ENCODE measurements at places on chromosomes 16 and 17.

DNA sequence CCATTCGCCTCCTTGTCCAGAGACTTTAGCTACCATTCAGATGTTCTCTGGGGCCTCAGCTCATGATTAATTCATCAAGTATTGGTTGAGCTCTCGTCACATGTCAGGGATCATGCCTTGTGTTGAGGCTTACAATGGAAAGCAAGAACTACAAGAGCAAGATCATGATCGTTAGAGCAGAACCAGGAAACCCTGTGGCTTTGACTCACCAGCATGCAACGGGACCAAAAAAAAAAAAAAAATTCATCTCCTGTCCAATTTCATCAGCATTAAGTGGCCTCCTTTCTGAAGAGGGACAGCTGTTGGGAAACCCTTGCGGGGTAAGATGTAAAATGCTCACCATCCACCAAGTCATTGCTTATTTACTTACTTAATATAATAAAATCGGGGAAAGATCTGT is 12.1 kb upstream of the USP10 start:
- peak; percentile 18 for DNase-seq

- DNase-seq = no peak
Observed at GRCh38 chr17:66950886-66951604, 13.5 kb upstream of the CACNG4 start.

DNA sequence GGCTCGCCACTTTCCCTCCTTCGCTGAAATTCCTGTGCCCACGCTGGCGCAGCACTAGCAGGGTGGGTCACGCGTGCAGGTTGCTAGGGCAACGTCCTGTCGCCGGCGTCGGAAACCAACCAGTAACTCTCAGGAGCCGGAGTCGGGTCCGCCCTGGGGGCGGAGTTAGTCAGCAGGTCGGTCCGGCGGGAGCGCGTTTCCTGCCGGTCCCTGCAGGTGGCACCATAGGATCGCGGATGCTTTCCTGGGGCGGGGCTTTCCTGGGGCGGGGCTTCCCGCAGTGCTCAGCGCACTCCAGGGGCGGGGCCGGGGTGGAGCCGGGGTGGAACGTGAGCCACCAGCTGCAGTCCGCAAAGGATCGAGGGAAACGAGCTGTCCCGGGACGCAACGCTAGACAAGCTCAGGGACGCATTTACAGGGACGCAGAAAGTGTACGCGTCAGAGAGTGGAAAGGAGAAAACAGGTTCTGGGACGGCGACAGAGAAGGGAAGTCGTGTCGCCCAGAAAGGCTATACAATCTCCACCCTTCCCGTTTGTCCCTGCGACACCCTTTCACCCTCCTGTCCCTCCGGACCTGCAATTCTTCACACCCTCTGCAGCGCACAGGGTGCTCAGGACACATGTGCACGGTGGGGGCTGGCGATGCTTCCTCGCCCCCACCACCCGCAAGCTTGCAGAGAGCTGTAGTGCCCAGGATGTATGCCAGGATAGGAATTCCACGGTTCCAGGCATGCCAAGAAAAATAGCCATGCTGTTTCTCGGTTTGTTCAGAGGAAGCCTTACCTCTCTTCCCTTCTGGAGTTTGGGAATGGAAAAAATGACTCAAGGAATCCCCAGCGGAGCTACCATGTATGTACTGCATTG is 12.3 kb downstream of the COPZ2 start:
- peak; percentile 99 for DNase-seq

- no peak for DNase-seq
Observed at GRCh38 chr17:27608328-27609230, 22.4 kb upstream of the LGALS9 start.

DNA sequence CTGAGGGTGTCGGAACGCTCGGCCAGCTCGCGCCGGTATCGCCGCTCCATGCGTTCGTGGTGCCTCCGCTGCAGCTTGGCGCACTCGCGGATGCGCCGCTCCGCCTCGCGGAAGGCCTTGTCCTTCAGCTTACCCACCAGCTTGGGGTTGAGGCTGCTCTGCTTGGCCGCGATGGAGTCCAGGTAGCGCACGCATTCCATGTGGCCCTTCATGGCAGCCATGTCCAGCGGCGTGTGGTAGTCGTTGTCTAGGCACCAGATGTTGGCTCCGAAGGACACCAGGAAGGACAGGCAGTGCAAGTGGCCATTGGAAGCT is 2.8 kb downstream of the USH1G start:
- no peak for DNase-seq

GRCh38 chr16:68286153-68287074 is 22.1 kb downstream of the SLC7A6 start:
- DNase-seq = no peak

DNA sequence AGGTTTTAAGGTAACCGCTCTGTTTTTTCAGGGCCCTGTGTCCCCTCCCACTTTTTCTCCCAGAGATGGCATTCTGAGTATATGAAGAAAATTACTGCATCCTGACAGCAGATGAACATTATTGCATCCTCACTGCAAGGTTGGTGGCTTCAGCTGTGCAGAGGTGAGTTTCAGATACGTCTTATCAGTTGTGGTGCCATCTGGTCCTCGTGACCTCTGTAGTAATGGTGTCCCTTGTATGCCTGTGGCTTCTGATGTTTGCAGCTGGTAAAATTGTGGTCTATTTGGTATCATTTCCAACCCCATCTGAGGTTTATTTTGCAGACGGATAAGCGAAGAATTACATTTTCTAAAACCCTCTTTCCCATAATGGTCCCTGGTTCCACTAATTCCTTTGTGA is 417.0 kb downstream of the HS3ST3B1 start:
- DNase-seq = no peak

- DNase-seq = no peak
Observed at GRCh38 chr17:8894202-8894671, 26.8 kb upstream of the PIK3R6 start.

DNA sequence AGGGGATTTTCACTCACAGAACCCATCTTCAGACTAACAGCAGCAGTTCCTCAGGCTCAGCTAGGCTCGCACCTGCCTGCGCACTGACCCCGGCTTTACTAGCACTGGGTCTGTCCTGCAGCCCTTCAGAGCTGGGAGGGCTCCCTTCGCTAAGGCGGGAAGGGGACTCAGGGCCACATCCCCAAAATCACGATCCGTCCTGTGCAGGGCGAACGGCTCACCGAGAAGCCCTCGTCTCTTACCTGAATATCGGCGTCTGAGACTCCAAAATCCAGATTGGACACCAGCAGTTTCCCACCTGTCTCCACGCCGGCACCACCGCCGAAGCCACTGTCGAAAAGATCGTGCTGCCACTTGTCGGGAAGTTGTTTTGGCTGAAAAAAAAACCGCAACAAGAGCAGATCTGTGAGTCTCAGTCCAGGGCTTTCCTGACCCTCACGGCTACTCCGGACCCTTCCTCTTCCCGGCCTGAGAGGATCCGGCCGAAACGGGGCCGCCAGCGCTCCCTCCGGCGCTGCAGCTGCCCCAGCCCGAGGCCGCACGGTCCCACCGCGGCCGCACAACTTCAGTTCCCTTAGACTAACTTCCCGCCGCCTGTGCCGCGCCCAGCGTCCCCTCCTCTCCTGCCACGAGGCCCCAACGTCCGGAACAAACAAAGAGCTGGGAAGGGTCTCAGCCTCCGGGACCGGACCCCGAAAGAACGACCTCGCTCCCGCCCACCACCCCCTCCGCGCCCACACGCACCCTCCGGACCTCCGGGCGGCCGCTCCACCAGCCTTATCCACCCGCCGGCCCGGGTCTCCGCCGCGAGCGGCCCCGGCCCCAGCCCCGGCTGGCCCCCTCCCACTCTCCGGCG is 711 bp downstream of the ALYREF start:
- no peak for DNase-seq

GRCh38 chr17:8818654-8819330 is 19.6 kb upstream of the MFSD6L start:
- DNase-seq = no peak

DNA sequence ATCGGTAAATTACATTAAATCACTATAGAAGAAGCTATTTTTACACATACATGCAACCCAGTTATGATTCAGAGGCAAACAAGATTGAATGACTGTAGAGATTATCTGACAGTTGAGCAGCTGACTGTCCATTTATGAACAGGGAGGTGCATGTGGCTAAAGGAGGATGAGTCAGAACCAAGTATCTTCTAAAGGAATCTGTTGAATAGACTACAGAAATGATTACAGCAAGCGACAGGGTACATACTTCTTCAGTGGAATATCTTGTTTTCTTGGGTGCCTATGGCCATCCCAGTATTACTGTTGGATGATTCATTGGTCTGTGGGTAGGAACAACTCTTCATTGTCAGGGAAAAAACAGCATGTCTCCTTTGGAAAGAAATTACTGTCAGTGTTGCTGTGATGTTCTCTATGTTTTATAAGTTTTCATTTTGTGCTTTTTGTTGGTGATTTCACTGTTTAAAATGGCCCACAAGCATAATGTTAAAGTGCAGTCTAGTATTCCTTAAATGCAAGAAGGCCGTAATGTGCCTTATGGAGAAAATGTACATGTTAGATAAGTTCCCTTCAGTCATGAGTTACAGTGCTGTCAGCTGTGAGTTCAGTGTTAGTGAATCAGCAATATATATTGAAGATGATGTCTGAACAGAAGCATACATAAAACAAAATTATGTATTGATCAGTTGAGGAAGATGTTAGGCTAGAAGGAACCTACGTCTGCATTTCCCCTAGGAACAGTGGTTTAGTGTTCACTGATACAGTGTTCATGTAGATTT is 27.0 kb downstream of the CBFB start:
- peak; percentile 47 for DNase-seq

DNA sequence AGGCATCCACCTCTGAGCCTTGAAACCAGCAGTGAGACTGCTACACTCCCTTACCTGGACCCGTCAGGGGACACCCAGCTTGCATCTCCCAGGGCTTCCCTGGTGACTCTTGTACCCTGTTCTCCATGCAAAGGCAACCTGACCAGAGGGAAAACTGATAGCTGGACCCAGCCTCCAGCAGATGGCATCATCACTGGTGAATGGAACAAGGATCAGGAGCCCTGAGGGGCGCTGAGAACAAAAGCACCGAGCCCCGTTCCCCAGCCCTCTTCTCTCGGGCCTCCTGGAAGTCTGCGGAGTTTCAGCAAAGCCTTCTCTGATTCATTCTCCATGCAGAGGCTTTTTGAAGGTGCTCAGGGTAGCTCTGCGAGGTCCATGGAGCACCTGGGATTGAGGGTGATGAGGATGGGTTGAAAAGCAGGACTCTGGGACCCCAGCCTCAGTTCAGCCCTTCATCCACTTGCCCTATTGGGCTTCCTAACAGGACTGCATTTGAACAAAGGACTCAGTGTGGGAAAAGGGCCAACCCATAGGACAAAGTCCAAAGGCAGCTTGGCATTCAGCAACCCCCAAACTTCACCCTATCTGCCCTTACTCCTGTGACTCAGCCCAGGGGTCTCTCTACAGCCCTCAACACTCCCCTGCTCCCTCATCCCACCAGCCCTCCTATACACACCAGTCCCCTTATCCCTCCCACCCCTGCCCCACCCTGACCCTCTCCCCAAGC is 45.0 kb upstream of the LHX1 start:
- DNase-seq = no peak

- DNase-seq = no peak
Observed at GRCh38 chr17:29683481-29683880, 60.8 kb upstream of the CORO6 start.

DNA sequence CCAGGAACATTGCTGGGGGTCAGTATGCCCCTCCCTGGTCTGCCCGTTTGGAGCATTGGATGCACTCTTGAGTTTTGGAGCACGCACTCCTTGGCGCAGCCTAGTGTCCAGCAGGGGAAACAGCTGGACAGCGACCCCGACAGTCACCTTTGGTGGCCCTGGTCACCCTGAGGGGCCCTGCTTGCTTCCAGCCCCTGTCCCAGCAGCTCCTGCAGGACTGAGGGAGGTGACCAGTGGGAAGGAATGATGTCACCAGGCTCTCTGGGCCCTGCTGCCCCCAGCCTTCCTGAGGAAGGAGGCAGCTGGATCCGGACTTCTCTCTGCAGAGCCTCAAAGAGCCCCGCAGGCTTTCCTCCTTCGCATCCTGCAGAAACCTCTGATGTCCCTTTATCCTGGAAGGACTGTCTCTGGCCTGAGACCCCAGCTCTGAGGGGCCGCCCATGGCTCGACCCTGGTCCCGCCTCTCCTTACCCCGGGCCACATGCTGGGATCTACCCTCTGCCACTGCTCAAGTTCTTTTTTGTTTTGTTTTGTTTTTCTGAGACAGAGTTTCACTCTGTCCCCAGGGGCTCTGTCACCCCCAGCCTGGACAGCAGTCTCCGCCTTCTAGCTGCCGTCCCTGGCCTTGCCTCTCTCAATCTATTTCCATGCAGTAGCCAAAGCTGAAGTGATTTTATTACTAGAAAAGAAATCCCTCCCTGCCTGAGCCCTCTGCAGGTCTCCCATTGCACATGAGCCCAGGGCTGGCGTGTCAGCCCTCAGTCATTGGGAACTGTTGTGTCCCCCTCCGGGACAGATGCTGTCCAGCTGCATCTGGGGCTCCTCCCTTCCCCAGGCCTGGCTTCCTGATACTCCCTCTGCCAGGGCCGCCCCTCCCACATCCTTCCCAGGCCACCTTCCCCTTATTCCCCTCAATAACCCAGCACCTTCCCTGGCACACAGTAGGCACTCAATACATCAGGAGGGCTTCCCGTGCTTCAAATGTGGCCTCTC is 11.6 kb downstream of the ZSCAN10 start:
- DNase-seq = no peak
